ENCODE measurements at places on chromosomes 3 and 15.

- DNase-seq: no peak
These were observed 12.9 kb upstream of the PARL start for GRCh38 chr3:183897606-183898005.

GRCh38 chr3:119702530-119703527 lies at the start of gene CFAP91:
Gene CFAP91, plus strand, starts transcription at chr3:119703022. Its CDS starts 77 bp downstream, at chr3:119703099.
- peak; percentile 95 for DNase-seq

DNA sequence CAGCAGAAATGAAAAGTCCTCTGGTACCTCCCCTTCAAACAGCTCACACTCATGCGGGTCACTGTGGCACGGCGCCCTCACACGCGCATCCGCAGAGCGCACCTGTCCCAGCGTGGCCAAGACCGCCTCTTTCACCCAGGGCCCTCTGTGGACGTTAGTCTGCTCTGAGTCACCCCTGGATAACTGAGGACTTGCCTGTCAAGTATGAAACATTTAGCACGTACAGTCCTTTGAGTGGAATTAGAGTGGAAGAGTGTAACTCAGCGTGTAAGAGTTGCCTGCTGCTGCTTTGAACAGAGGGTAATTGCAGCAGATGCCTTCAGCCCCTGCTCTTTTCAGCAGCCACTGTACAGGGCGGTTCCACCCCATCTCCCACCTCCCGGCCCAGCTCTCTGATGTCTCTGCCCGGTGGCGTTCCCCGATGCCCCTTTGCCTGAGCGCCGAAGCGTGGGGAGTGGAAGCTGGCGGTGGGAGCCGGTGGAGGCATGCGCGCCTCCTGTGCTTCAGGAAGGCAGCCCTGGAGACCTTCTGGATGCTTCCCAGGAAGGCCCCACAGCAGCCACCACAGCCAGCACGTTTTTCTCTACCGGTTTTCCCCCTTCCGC lies 23.0 kb downstream of the CPN2 start:
- peak; percentile 65 for DNase-seq

DNA sequence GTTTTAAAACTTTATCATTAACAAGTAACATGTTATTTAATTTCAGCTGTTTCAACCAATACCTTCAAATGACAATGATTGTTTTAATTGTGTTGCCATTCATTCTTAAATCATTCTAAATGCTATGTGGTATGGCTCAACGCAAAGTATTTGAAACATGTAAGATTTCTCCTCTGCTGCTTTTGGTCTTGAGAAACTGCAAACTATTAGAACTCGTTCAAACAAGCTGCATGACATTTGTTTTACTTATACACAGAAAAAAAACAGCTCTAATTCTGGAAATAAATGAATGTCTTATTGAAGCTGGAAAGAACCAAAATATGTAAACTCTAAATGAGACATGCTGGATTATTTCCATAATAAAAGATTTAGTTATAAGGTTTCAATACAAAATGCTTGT lies 29.3 kb downstream of the FBN1 start:
- no peak for DNase-seq

DNA sequence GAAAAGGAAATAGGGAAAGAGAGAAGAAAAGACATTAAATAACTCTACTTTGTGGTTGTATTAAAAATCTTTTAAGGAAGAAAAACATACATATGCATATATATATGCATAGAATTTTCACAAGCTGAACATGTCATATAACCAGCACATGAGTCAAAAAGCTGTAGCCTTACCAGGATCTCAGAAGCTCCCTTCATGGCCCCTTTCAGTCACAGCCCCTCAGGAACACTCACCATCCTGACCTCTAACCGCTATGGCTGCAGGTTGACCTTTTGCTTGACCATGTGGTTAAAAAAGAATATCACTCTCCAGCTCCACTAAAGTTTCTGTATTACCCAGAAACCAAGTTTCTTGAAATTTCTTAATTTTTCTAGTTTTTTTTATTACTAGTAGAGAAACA lies 103.4 kb downstream of the CHST2 start:
- DNase-seq: no peak

GRCh38 chr15:98815207-98815606 lies 166.9 kb downstream of the IGF1R start:
- no peak for DNase-seq

DNA sequence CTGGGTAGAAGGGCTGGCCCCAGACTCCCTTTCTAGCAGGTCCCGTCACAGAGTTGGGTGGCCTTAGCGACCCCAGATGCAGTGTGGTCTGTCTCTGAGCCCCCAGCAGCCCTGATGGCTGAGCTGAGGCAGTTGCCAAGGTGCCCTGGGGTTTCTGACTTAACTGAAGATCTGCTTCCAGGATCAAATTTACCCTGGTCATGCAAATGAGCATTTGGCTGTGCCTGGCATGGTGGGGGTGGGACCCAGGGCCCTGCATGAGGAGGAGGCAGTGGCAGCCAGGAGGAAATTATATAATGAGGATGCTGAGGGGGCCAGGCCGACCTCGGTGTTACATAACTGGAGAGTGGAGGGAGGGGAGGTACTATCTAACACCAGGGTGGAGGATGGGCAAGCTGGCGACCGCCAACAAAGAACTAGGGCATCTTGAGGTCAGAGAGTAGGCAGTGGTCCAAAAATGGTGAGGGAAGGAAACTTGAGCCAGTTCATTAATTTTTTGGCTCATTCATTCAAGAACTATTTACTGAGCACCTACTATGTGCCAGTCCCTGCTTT lies 16.4 kb downstream of the PLEKHO2 start:
- DNase-seq: no peak

- peak; percentile 89 for DNase-seq
These were observed 77.0 kb downstream of the ITGA11 start for GRCh38 chr15:68354923-68355322.

- no peak for DNase-seq
These were observed 168.8 kb downstream of the NUP210 start for GRCh38 chr3:13251166-13251903.

GRCh38 chr3:149393345-149394160 lies 16.1 kb upstream of the TM4SF1 start:
- DNase-seq: peak; percentile 75

- DNase-seq: no peak
These were observed 366.3 kb downstream of the MECOM start for GRCh38 chr3:169297214-169297613.

DNA sequence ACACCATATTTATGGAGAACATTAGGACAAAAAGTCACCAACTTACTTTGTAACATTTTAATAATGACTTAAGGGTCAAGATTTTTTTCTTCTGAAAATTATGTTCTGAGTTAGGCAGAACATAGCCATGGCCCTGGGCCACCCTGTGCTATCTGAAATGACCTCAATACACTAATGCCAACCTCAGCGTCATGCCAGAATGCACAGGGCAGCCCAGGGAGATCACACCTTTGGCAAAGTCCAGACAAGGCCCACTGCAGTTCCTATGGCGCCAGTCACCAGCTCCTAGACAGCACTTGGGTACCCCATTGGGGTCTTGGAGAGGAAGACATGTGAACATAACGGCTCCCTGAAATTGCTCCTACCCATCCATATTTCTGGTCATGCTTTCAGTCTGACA lies 33.1 kb downstream of the HCLS1 start:
- DNase-seq: no peak

GRCh38 chr3:59286791-59287531 lies 237.1 kb upstream of the CFAP20DC start:
- DNase-seq: peak; percentile 4

DNA sequence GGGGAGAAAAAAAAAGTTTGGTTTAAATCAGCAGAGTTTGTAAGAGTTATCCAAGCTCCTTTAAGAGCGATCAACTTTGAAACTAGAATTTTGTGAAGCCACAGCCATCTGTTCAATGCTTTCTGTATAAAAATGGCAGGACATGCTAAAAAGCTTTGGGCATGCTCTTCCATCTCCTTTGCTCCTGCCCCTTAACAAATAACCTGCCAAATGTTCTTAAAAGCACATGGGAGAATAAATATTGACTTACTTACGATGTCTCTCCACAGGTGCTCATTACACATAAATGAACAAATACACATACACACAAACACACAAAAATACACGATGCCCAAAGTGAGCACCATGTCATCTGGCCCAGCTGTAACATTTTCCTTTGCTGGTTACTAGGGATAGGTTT lies 211.8 kb upstream of the DPH6 start:
- no peak for DNase-seq

DNA sequence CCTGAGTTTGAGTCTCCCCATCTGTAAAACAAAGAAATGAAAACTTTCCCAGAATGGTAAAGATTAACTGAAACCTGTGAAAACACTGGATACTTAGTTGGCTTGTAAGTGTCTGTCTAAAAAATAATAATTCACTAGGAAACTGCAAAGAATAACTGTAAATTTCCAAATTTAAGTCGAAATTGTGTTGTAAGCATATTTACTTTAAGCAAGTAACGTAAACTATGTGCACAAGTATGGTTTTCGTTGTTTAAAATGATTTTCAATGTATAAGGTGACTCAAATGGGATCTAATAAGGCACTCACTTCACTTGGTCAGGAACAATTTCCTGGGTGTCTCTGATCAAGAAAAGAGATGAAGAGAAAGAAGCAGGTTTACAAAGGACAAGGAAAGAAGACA lies 8.5 kb upstream of the TARS3 start:
- no peak for DNase-seq

DNA sequence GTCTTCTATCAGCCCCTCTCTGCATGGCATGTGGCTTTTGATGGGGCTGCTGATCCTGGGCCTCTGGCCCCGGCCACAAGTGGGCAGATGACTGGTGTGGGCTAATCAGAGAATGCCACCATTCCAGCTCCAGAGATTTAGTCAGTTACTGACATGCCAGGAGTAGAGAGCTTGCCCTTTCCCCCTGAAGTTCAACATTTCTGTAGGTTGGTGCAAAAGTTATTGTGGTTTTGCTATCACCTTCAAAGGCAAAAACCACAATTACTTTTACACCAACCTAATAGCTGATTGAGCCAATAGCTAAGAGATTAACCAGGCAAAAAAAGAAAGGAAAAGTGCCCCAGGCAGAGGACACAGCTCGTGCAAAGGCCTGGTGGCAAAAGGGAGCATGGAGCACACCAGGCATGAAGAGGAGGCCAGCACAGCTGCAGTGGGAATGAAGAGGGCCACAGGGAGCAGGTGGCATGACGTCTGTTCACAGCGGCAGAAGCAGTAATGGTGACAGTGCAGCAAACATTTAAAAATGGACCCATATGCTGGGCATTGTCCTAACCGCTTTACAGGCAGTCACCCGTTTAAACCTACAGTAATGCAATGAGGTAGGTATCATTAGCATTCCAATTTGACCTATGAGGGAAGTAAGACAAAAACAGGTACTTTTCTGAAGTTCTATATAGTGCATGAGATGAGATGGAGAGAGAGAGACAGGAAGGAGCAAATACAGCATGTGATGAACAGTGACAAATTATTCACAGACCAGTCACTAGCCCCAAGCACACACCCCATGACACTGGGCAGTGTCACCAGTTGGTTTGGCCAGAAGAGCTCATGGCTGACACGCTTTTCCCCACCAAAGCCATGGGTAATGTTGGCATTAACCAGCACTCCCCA lies 373.0 kb upstream of the PROK2 start:
- no peak for DNase-seq

DNA sequence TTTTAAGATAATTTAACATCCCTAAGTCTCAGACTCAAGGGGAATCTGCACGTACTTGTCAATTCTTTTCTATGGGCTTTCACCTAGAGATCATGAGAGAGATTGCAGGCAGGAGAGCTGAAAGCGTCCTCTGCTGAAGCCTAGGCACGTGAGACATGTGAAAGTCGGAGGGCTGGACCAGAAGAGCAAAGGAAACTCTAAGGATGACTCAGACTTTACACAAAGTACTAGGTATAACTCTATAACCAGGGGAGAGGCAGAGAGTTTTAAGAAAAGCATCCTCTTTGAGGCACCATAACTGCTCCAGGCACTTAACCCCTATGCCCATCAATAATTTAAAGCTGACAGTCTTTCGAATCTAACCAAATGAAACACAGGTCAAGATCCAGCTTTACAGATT lies 436.6 kb downstream of the VGLL3 start:
- DNase-seq: no peak

- DNase-seq: peak; percentile 96
These were observed 263.4 kb upstream of the WNT5A start for GRCh38 chr3:55750525-55750924.

DNA sequence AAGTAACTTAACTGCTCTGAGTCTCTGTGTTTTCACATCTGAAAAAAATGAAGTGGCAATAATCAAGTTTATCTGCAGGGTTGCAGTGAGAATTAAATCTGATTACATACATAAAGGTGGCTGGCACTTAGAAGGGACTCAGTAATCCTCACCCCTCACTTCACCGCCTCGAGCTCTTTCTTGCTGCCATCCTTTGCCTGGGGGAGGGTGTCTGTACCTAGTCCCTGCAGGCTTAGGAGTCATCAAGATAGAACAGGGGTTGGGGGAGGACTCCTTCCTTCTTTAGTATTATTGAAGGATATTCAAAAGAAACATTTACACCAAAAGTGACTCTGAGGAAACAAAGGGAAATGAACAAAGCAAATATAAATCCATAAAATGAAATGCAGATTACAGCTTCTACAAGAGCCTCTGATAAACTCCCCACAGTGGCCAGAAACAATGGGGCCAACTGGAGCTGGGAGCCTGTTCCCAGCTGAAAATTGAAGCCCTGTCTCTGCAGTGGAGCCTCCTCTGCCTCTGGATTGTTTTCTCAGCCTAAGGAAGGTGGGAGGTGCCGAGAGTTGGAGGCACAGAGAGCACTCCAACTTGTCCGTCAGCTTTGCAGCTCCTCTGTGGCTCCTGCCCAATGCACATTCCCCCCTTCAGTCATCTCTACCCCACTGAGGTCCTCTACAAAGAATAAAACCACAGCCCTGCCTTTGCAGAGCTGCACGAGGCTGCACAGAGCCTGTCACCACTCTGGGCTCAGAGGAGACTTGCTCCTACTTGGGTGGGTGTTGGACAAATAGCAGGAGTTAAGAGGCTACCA lies 41.8 kb downstream of the CRYGS start:
- no peak for DNase-seq

GRCh38 chr3:67723863-67724262 lies 69.5 kb upstream of the SUCLG2 start:
- no peak for DNase-seq

- no peak for DNase-seq
These were observed 641.5 kb downstream of the PLOD2 start for GRCh38 chr3:145519398-145520047.

DNA sequence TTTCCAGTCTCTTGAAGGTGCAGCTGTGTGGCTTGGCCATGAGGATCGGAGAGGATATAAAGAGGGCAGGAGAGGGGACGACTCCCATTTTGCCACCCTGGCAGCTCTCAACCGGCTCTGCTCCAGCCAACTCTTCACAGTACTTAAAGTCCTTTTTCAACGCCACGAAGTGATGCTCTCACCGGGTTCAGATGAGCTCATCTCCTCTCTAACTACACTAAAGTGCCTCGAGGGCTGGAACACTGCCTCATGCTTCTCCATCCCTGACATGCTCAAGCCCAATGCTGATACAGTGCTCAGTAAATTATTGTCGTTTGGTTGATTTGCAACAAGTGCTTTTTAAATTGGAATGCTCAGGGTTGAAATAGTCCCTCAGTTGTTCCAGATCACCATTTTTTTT lies 97.8 kb downstream of the GTPBP8 start:
- DNase-seq: peak; percentile 33

GRCh38 chr3:193946945-193947344 lies 189.0 kb upstream of the HES1 start:
- DNase-seq: no peak
